ENCODE measurements at places on chromosomes 2 and 18.

DNA sequence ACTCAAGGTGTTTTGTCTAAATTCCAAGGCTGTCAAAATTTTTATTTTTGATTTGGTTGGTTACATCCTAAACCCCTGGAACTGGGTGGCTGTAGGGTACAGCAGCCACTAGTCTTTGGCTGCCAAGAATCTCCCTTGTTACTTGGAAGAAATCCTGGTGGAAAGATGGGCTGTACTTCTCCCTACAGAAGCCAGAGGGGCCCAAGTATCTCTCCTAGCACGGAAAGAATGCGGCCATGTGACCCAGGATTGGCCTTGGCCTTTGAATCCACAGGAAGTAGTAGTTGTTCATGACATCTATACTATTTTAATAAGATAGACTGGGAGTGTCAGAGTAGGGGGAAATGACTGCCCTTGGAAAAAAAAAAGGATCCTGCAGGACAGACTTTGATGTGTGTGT lies 54.4 kb upstream of the MYO3B start:
- DNase-seq = no peak

DNA sequence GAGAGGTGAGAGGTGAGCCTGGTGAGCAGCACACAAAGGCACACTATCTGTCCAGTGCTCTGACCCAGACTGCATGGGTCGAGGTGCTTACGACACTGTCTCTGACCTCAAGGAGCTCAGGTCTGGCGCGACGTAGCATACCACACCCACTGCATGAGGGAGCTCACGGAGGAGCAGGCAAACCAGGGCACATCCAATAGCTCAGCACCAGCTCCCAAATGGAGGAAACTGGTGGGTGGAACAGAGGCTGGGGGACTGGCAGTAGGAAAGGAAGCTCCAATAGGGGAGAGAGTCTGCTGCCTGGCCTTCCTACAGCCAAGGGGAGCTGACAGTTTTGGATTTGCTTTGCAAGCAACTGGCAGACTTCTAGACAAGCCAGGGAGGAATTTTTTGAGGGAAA lies 36.3 kb downstream of the CELF4 start:
- DNase-seq = no peak

DNA sequence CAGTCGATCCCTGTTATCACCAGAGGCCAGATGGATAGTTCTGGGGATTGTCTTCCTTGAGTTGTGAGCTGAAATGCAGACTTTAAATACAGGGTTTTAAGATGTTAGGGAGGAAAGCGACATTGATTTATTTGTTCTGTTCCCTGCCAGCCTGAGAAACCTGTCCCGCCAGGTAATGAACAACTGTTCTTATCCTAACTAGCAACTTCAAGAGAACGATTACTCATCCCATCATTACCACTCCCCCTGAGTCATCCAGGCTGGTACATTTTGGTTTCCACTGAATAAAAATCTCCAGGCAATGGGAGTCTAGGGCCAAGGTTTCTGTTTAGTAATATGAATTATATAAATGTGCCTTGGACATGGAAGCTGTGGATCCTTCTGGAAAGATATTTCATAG lies 131.2 kb downstream of the LYPD6B start:
- DNase-seq = no peak

DNA sequence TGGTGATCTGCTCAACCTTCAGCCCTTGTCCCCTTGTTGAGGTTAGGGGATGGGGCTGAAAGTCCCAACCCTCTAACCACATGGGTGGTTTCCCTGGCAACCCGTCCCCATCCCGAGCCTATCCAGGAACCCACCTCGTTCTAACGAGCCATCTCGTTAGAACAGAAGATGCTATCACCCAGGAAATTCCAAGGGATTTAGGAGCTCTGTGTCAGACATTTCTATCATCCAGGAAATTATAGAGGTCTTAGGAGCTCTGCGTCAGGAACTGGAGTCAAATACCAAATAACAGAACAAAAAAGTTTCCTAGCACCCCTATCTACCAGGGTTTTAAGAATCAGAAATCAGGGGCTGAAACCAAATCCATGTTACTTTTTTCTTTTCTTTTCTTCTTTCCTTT lies 90.3 kb upstream of the LCLAT1 start:
- no peak for DNase-seq

DNA sequence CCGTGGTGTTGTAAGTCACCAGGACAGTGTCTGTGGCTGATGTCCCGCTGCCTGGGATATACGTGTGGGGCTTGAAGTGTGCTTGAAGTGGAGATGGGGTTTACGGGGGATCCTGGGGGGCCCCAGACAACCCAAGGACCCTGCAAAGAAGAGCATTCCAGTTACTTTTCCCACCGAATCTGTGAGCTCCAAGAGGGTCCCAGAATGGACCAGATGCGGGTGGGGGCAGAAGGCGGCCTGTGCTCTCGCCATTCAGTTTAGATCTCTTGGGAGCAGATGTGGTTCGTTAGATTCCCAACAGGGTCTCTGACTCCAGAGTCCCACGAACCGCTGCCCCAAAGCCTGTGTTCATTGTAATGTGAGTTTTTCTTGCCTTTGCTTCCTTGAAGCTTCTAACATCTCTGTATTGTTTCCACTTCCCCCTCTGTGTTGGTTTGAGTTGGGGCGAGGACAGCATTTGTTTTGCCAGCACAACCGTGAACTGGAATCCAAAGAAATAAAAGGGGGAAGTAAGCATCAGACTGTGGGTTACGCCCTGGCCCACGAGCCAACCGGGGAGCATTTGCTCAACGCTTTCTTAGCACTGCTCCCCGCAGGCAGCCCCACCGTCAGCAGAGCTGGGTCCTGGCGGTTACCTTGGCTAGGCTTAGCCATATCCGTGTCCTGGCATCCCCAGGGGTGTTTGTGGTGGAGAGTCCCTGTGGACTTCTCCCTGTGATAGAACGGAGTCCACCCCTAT lies 92.1 kb downstream of the SH3BP4 start:
- DNase-seq = no peak

GRCh38 chr2:163595028-163595427 lies 140.8 kb downstream of the FIGN start:
- no peak for DNase-seq

GRCh38 chr18:9787712-9788111 lies 79.6 kb downstream of the RAB31 start:
- no peak for DNase-seq

- no peak for DNase-seq
Measured at GRCh38 chr2:201275069-201275468, 14.7 kb downstream of the CASP8 start.

GRCh38 chr2:204530464-204530805 lies 14.8 kb upstream of the PARD3B start:
- DNase-seq = no peak

DNA sequence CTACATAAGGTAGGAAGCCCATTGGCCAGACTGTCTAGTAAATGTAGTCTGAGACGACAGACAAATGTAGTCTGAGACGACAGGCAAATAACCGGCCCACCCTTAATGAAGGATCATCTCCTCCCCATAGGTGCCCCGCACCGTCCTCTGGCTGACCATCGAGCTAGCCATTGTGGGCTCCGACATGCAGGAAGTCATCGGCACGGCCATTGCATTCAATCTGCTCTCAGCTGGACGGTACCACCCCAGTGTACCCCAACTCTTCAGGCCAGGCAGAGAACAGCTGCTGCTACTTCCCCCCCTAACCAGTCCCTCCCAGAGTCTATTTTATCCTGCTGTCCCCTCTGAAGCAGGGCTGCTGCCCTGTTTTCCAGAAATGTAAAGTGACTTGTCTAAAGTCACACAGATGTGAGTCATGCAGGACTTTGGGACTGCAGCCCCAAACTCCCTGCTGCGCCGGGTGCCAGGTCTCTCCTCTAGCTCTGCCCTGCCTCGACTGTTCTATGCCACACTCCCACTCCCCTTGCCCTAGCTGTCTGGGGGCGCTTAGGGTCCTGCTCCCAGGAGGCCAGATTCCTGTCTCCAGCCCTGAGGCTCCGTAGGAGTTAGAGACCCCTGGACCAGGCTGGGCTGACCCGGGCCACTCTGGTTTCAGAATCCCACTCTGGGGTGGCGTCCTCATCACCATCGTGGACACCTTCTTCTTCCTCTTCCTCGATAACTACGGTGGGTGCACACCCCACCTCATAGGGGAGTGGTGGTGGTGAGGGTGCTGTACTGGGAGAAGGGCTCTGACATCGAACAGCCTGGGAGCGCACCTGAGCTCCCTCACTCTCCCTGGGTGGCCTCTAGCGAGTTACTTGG lies 4.7 kb downstream of the SLC11A1 start:
- DNase-seq = no peak

GRCh38 chr2:151891566-151892194 lies 63.5 kb upstream of the ARL5A start:
- no peak for DNase-seq

GRCh38 chr2:241061275-241061674 lies 40.8 kb downstream of the MTERF4 start:
- DNase-seq = no peak

DNA sequence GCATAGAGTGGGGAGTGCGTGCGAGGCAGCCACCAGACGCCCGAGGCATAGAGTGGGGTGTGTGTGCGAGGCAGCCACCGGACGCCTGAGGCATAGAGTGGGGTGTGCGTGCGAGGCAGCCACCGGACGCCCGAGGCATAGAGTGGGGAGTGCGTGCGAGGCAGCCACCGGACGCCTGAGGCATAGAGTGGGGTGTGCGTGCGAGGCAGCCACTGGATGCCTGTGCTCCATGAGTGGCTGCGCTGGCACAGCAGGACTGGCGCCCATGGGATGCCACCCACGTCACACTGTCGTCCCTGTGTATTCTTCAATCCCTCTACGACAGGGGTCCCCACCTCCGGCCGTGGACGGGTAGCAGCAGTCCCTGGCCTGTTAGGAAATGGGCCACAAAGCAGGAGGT lies 221.9 kb downstream of the HDAC4 start:
- no peak for DNase-seq

GRCh38 chr18:59426855-59427254 lies 67.8 kb upstream of the LMAN1 start:
- DNase-seq = no peak

DNA sequence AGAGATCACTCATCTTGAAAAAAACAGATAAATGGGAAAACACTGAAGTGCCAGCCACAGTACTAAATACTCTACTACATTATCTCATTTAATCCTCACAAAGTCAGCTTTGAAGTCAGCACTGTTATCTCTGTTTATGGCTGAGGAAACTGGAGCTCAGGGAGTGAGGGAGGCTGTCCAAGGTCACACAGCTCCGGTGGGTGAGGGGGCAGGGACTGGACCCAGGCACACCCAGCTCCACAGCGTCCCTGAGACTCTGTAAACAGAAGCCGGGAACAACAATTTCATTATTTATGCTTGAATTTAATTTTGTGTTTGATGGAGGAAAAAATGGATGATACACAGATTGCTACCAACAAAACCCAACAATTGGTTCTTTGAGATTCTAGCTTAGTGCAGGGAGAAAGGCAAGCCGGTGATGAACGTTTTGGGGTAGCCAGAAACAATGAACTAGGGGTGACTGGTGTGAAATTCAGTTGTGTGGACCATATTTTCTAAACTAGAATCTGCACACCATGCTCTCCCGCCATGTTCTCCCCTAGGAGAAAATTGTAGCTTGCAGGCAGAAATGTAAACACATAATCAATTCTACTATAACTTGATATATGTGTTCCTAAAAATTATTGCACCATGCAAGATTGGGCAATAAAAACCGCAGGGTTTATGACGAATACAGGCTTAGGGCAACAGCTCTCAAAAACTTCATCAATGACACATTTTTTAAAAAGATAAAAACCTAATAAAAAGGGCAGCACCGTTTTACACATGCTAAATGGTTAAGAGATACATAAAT lies at the start of gene GREB1:
Gene GREB1 (plus strand): TSS at position 768 of the 793 bp plus-strand sequence. CDS start 22,570 bp downstream, outside the sequence.
- no peak for DNase-seq

- no peak for DNase-seq
Measured at GRCh38 chr18:13356032-13356431, 137.5 kb downstream of the LDLRAD4 start.

DNA sequence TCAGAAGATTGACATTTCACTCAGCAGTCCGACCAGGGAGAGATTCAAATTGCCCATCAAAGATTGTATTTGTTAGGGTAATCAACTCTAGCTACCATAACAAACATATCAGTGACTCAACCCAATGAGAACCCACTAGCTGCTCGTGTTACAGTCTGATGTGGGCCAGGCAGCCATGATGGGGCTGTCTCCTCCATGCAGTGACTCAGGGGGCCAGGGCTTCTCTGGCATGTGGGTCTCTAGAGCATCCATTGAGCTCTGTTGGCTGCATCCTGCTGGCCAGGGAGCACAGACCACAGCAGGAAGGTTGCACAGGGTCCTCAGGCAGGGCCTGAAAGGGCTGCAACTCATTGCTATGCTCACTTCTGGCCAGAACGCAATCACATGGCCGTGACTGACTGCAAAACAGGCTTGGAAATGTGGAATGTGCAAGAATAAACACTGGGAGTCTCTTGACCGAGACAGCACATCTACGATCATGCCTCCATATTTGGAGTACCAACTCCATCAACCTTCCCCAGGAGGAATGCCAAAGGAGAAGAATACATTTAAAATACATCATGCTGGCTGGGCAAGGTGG lies 216.8 kb downstream of the EIPR1 start:
- no peak for DNase-seq

DNA sequence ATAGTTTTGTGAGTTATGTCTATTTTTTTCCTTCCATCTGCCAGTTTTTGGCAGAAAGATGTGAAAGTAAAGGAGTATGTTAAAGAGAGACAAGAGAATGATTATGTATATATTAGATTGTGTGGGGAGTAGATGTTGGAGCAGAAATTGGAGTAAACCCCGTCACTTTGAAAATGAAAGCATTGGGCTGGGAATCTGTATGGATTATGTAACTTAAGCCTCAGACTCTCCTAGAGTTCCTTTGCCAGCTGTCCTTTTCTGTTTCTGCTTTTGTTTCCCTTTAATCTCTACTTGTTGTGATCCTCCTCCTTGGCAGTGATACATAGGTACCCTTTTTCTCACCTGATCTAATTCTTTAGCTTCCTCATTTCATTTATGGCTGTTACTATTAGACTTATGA lies 19.2 kb downstream of the CCDC138 start:
- no peak for DNase-seq

DNA sequence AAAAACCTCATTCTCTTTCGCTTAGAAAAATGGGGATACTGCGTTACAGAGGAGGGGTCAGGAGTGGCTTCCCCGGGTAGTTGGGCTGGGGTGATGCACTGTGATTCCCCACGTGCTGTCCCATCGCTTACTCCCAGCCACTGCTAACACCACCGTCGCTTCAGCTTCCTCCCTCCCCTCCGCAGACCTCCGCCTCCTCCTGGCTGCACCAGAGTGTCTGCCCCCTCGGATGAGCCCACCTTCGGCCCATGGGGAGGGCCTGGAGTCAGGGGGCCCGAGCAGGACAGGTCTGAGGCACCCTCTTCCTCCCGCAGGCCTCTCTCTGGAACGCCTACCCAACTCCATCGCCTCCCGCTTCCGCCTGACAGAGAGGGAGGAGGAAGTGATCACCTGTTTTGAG lies 59.1 kb upstream of the MCFD2 start:
- DNase-seq = no peak

- no peak for DNase-seq
Measured at GRCh38 chr18:24658302-24658701, 197.9 kb downstream of the HRH4 start.

- DNase-seq = no peak
Measured at GRCh38 chr2:16130906-16131400, 190.6 kb downstream of the MYCN start.

- no peak for DNase-seq
Measured at GRCh38 chr18:9612977-9613376, 1.4 kb downstream of the PPP4R1 start.

GRCh38 chr2:37219046-37219445 lies 12.3 kb downstream of the CEBPZ start:
- no peak for DNase-seq

GRCh38 chr2:112141626-112142007 lies 3.4 kb downstream of the FBLN7 start:
- no peak for DNase-seq

Data from cortex of kidney (tissue), 1 donor.